ENCODE measurements at places on chromosomes 2 and 18.

DNA sequence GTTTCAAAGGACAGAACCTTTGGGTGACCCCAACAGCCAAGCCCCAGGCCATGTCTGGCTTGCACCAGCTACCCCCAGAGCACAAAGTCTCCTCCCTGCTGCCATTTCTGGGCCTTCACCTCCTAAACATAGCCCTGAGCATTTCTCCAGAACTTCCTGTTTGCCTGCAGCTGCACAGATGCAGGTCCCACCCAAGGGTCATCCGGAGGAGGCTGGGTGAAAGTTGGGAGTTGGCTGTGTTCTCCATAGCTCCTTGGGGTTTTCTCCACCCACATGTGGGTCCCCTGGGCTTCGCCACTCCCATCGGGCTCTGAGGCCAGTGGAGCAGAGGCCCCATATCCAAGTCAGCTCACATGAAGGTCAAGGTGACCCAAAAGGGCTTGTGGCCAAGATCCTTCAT is 4.3 kb downstream of the TNP1 start:
- no peak for DNase-seq

- no peak for DNase-seq
Observed at GRCh38 chr18:50722311-50722710, 97.5 kb downstream of the MRO start.

- DNase-seq = peak; percentile 69
Observed at GRCh38 chr18:32552421-32553030, 81.8 kb upstream of the GAREM1 start.

GRCh38 chr2:228039752-228040534 is 141.5 kb downstream of the SPHKAP start:
- DNase-seq = peak; percentile 0

GRCh38 chr18:31857526-31858106 is 85.3 kb downstream of the TRAPPC8 start:
- peak; percentile 15 for DNase-seq

GRCh38 chr2:65671670-65672242 is 239.4 kb upstream of the SPRED2 start:
- no peak for DNase-seq

- DNase-seq = no peak
Observed at GRCh38 chr2:228876276-228876675, 394.8 kb downstream of the PID1 start.

DNA sequence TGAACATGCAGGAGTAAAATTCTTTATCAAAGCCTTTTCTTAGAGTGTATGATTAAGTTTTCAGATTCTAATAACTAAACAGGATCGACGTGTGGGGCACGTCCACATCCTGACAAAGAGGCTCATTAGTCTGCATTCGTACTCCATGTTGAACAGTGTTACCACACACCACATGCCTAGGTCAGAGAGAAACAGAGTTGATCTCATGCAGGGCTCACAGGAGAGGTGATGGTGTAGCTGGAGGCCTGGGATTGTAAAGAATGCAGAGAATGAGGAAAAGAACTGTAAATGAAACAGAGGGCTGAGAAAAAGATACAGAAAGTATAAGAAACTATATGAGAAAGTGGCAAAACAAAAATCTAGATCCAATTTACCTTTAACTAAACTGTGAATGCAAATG is 632.5 kb downstream of the BCL11A start:
- DNase-seq = no peak

DNA sequence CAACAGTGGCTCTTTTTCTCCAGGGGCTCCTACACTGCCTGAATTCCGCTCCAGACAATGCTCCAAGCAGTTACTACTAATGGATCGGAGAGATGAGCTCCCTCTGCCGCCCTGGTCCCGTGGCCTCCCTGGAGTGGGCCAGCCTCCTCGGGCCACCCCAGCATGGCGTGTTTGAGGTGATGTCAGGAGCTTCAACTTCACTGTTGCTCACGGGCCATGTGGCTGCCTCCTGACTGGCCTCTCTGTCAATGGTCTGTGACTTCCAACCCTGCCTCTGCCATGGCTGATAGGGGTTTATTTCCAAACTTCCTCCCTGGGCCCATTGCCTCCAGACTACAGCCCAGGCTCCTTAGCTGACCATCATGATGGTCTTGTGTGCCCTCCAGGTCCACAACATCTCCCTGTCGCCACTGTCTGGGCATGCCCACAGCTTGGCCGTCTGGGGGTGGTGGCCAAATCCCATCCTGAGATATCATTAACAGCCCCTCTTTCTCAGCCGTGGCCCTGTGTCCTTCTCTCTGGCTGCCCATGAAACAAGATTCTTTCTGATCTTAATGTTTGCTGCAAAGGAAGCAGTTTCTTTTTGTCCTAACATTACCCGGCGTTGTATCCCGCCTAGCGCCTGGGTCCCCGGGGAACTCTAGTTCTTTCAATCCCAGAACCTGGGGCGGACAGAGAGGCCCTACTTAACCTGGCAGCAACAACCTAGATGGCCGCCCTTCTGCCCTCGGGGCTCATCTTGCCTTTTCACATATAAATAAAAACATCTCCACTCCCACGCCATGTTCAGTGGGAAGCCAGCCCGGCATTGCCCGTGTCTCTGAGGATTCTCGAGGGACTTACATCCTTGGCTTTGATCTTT is 38.1 kb downstream of the ATOH8 start:
- DNase-seq = no peak

DNA sequence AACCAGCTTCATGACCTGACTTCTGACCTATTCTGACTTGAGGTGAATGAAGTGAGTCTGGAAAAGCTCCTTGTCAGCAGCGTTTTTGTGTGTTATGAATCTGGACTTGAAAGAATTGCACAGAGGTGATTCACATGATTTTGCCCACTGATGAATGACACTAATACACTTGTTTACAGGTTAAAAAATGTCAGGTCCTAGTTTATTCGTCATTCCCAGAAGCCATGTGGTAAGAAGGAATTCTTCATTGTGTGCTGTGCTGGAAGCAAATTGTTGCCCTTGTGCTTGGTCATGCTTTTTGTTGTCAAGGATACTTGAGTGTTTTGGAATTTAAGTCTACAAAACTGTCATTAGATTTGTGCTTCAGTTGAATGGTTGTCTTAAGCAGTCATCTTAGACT is 15.5 kb downstream of the SEC11C start:
- DNase-seq = no peak

DNA sequence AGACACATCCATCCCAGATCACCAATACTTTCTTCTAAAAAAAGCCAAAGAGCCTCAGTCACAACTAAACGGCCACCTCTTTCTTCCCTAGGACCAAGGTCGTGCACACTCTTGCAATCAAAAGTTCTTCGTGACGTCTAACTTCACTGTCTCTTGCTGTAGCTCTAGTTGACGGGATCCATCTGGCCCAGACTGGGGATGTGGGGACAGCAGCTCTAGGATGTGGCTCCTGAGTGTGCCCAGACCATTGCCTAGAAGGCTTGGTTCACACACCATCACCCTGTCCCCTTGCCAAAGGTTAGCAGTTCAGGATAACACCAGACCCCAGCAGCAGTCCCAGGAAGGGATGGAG is 98.2 kb downstream of the TNS1 start:
- no peak for DNase-seq

- no peak for DNase-seq
Observed at GRCh38 chr2:103249462-103249861, 487.6 kb downstream of the TMEM182 start.

GRCh38 chr2:13137679-13138078 is 420.9 kb downstream of the TRIB2 start:
- no peak for DNase-seq

- no peak for DNase-seq
Observed at GRCh38 chr18:37524498-37525261, 40.9 kb downstream of the CELF4 start.

DNA sequence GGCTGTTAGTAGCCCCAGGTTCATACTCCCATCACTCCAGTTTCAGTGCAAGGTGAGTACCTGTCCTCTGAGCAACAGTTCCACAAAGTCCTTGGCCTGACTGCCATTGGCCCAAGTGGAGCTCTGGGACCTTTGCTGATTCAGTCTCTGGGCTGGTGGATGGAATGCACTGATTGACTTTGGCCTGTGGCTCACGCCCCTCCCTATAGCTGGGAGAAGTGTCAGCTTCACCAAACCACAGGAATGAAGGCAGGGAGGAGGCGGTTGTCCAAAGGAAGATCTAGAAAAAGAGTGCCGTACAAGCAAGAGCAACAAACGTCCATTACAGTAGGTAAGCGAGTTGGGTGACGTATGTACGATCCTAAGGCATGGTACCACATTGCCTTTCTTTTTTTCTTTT is 34.0 kb downstream of the QPCT start:
- DNase-seq = no peak

GRCh38 chr2:162067596-162067995 is 6.4 kb downstream of the DPP4 start:
- DNase-seq = no peak

- peak; percentile 61 for DNase-seq
Observed at GRCh38 chr2:64467096-64467843, 13.3 kb downstream of the LGALSL start.

- DNase-seq = no peak
Observed at GRCh38 chr2:133485868-133486267, 82.4 kb downstream of the NCKAP5 start.

DNA sequence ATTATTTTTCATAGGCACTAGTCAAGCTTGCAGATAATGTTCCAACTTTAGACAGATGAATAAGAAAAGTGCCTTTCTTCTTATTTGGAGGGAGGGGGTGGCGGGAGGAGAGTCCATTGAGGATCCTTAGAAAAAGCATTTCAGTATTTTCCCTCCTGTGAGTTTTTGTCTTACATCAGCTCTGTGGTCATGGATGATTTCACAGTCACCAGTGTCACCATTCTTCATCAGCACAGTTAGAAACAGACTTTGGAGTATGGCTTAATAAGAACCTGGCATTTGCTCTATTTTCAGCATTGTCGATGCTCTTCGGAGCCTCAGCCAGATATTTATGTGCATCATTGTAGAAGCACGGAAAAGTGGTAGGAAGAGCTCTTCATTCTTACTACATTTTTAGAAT is 70.1 kb downstream of the SLC39A10 start:
- DNase-seq = no peak

DNA sequence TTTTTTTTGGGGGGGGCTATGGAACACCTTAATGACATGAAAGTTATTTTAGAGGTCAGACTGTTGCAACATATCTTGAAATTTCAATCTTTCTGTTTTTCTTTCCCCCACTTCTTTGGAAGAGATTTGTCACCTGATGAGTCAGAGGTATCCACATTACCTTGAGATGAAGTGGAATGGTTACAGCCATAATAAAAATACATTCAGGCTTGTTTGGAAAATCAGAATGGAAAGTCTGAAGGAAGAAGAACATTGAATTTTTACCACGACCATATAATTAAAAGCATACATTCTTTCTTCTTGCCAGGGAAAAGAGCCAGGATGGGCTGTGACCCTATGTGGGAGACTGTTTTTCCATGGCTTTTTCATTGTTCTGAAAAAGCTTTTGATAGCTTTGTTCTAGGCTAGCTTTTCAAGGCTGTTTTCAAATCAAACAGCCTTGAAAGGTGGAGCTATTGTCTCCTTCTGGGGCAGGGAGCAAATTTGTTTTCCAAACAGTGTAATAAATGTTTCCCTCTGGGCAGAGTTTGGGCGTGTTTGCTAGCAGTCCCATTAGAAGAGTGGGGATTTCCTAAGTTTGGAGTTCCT is 2.3 kb upstream of the GTF3C3 start:
- no peak for DNase-seq

- DNase-seq = no peak
Observed at GRCh38 chr2:31335921-31336585, 78.5 kb downstream of the XDH start.

GRCh38 chr2:41410011-41410410 is 637.8 kb upstream of the PKDCC start:
- no peak for DNase-seq

- no peak for DNase-seq
Observed at GRCh38 chr18:6650747-6651146, 78.8 kb upstream of the ARHGAP28 start.

DNA sequence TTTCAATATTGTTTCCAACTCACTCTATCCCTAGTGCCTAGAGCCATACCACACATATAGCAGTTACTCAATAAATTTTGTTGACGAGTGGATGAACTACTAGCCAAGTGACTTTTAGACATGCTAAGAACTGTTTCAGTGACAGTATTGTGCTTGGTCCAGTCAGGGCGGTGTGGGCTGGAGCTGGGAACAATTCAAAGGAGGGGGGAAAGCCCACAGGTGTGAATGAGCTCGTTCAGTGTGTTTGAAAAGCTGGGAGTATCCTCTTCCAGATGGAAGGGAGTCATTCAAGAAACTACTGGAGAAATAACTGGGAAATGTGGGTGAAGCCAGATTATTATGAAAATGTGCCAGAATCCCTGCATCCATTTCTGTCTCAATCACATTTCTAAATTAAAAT is 1.7 kb upstream of the SERPINE2 start:
- DNase-seq = no peak

GRCh38 chr2:1843646-1844045 is 99.3 kb upstream of the PXDN start:
- no peak for DNase-seq

DNA sequence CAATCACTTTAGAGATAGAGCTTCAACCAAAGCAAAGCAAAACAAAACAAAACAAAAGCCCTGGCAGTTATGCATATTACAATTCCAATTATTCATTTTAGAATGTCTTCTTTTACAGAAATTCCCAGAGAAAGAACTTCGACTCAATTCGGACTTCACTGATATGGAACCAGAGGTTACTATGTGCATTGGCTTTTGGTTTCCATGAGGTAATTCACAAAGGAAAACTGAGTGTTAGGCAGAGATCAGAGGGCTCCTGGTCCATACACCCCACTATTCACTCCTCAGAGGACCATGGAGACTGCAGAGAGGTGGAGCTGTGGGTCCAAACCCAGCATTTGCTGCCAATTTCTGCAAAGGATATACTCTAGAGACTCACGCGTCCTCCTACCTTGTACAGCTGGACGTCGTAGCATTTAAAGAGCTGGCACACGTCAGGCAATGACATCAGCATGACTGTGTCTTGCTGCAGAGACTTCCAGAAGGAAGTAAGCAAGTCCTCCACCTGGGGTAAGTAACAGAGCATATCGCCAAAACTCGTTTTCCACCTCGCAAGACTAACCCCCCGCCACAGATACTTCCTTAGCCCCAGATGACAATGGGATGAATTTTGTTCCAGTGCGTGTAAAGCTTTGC is 31.3 kb upstream of the CREG2 start:
- no peak for DNase-seq

- DNase-seq = no peak
Observed at GRCh38 chr2:241850544-241851324, 8.0 kb downstream of the PDCD1 start.

- DNase-seq = no peak
Observed at GRCh38 chr18:23835091-23835490, 145.8 kb downstream of the LAMA3 start.

- no peak for DNase-seq
Observed at GRCh38 chr2:112577756-112578155, 6.7 kb upstream of the CHCHD5 start.

DNA sequence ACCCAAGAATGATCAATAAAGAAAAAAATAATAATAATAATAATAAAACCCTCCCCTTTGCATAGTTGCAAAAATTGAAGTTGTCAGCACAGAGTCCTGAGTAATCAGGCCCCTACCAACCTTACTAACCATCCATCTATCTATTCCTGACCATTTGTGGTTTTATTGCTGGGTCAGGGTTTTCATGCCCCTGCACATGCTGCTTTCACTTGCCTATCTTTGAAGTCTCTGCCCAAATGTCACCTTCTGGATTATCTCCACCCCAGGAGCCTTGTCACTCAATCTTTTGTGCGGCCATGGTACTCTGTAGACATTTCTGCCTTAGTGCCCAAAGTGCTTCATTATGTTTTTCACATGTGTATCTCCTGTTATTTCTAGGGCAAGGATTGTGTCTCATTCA is 35.1 kb downstream of the SLC30A6 start:
- no peak for DNase-seq

Data from common myeloid progenitor, CD34-positive (primary cell).